Tibial nerve (tissue), 4 donors: ENCODE measurements at places on chromosomes 6 and 20. TPM values are rescaled to one million over a fixed set of nuclear protein-coding genes. Genes with fewer than 3 reads are reported as not detected.

GRCh38 chr6:30709101-30709868 is 7.8 kb downstream of the MDC1 start:
- DNase-seq = no peak

- DNase-seq = no peak
These were observed 187.1 kb upstream of the TCF21 start for GRCh38 chr6:133701633-133702331.

- no peak for DNase-seq
These were observed 54.6 kb downstream of the GJA10 start for GRCh38 chr6:89948876-89949275.

DNA sequence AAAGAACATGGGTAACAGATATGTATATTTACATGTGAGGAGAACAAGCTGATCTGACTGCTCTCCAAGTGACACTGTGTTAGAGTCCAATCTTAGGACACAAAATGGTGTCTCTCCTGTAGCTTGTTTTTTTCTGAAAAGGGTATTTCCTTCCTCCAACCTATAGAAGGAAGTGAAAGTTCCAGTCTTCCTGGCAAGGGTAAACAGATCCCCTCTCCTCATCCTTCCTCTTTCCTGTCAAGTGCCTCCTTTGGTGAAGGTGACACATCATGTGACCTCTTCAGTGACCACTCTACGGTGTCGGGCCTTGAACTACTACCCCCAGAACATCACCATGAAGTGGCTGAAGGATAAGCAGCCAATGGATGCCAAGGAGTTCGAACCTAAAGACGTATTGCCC is 5.2 kb downstream of the HFE start:
- no peak for DNase-seq

GRCh38 chr6:11179419-11180202 is 52.9 kb downstream of the NEDD9 start:
- no peak for DNase-seq

GRCh38 chr6:141426400-141426980 is 706.2 kb upstream of the GJE1 start:
- DNase-seq = no peak

Gene BTN1A1
- not detected for total RNA-seq

Gene LGSN
- not detected for total RNA-seq

Gene RAB44
- total RNA-seq = 1.0 TPM

Gene ZSWIM1
- total RNA-seq = 8.2 TPM

Gene ZNF334
- total RNA-seq = 8.2 TPM
